Right lobe of liver (tissue), 6 donors: ENCODE measurements at places on chromosomes 2 and 18.

DNA sequence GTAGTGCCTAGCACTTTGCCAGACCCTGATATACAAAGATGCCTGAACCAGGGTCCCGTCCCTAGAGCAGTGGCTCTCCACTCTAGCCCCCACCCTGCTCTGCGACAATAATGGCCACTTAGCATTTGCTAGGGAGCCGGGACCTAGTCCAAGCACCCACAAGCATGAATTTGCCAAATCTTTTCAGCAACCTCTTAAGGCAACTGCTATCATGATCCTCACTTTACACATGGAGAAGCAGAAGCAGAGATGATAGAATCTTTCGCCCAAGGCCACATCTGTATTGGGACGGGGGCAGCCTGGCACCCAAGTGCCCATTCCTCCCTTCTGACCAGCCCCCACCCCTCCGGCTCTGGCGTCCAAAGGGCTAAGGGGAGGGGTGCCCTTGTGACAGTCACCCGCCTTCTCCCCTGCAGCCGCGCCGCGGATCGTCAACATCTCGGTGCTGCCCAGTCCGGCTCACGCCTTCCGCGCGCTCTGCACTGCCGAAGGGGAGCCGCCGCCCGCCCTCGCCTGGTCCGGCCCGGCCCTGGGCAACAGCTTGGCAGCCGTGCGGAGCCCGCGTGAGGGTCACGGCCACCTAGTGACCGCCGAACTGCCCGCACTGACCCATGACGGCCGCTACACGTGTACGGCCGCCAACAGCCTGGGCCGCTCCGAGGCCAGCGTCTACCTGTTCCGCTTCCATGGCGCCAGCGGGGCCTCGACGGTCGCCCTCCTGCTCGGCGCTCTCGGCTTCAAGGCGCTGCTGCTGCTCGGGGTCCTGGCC, 13.0 kb downstream of the SIGLEC15 start:
- H3K27me3 ChIP-seq: no peaks in the 10 kb centered on the region
- no peaks in the 10 kb centered on the region for H3K36me3 ChIP-seq
- H3K27ac ChIP-seq: no peak overlapping the region
- DNase-seq: peak; percentile 83

GRCh38 chr2:198441901-198442300, 637.5 kb downstream of the PLCL1 start:
- no peaks in the 10 kb centered on the region for H3K4me1 ChIP-seq
- DNase-seq: no peak
- no peak overlapping the region for H3K27ac ChIP-seq

- no peak overlapping the region for H3K27ac ChIP-seq
- H3K27me3 ChIP-seq: no peaks in the 10 kb centered on the region
- no peak for DNase-seq
- H3K4me3 ChIP-seq: no peak overlapping the region
These were observed 95.9 kb upstream of the MSH2 start for GRCh38 chr2:47307066-47307465.

DNA sequence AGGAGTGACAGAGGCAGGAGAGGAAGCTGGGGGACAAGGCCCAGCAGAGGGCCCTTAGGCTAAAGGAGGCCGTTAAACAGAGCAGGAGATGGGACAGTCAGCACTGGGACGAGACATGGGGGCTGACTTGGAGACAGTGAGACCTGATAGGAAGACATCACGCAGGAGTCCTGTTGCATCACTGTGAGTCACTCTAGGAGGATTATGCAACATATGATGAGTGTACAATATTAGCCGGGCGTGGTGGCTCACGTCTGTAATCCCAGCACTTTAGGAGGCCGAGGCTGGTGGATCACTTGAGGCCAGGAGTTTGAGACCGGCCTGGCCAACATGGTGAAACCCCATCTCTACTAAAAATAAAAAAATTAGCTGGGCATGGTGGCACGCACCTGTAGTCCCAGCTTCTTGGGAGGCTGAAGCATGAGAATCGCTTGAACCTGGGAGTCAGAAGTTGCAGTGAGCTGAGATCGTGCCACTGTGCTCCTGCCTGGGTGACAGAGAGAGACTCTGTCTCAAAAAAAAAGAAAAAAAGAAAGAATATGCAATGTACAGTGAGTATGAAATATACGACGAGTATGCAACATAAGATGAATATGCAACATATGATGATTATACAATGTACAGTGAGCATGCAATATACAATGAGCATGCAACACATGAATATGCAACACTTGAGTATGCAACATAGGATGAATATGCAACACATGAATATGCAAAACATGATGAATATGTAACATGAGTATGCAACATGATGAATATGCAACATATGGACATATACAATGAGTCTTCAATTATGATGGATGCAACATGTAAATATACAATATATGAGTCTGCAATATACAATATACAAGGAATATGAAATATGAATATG, 83.3 kb upstream of the ID2 start:
- no peak overlapping the region for H3K27ac ChIP-seq
- no peaks in the 10 kb centered on the region for H3K36me3 ChIP-seq
- H3K27me3 ChIP-seq: no peaks in the 10 kb centered on the region
- DNase-seq: peak; percentile 60

- H3K4me3 ChIP-seq: no peak overlapping the region
- no peak overlapping the region for H3K27ac ChIP-seq
- H3K4me1 ChIP-seq: no peaks in the 10 kb centered on the region
- H3K27me3 ChIP-seq: no peaks in the 10 kb centered on the region
These were observed 16.3 kb downstream of the GPR55 start for GRCh38 chr2:230908595-230909191.

- no peaks in the 10 kb centered on the region for H3K36me3 ChIP-seq
- no peaks in the 10 kb centered on the region for H3K27me3 ChIP-seq
- no peak for DNase-seq
- no peak overlapping the region for H3K4me3 ChIP-seq
These were observed 756.6 kb downstream of the RNF144A start for GRCh38 chr2:7673853-7674252.

GRCh38 chr18:58579561-58580047, 49.3 kb downstream of the ALPK2 start:
- peak overlapping the region; percentile 55 for H3K4me3 ChIP-seq
- H3K4me1 ChIP-seq: no peaks in the 10 kb centered on the region
- no peaks in the 10 kb centered on the region for H3K36me3 ChIP-seq
- no peaks in the 10 kb centered on the region for H3K27me3 ChIP-seq

DNA sequence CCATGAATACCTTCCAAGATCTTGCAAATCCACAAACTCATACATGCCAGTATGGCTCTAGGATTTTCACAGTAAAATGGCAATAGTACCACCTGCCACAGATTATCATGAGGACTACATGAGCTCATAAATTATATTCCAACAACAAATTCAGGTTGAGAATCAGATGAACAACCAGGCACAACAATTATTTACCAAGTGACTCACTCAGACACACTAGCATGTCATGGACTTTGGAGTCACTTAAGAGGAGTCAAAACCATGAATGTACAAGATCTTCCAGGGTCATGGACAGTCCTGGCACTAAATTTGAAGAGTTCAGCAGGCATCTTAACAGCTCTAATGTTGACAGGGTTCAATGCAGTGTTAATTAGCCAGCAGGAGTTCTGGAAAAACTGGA, 34.4 kb upstream of the BZW1 start:
- H3K36me3 ChIP-seq: no peaks in the 10 kb centered on the region
- peak overlapping the region; percentile 70 for H3K27ac ChIP-seq
- no peak overlapping the region for H3K4me3 ChIP-seq
- no peak for DNase-seq

DNA sequence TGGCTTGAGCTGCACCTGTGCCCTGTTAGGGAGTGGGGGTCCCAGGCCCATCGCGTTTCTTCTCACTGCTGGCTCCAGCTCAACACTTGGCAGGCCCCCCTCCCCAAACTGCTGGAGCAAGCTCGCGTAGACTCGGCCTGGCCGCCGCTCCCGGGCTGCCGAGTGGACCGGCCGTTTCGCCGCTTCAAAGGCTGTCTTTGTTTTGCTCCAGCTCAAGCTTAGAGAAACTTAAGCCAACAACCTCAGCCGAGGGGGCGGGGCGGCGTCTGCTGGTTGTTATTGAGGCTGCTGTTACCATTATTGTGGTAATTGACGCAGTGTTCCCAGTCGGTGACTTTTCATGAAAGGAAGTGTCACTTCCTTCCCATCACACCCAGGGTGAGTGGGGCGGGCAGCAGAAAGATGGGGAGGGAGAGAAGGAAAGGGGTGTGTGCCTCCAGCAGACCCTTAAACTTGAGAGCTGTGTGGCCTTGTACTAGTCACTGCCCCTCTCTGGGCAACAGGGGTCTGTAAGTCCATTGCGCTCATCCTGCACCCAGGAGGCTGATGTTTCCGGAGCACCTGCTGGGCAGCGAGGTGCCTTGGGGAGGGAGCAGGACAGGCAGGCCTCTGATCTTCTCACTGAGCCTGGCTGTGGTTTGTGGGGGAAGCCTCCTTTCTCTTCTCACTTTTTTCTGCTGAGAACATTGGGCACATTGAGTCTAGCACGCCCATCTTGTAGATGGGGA, 2.1 kb downstream of the ARID5A start:
- peak overlapping the region; percentile 98 for H3K27ac ChIP-seq
- peak; percentile 70 for DNase-seq
- H3K4me3 ChIP-seq: peak overlapping the region; percentile 98
- no peaks in the 10 kb centered on the region for H3K27me3 ChIP-seq
- H3K36me3 ChIP-seq: no peaks in the 10 kb centered on the region

GRCh38 chr2:112850588-112850987, 14.0 kb upstream of the IL1B start:
- H3K27me3 ChIP-seq: no peaks in the 10 kb centered on the region
- H3K36me3 ChIP-seq: no peaks in the 10 kb centered on the region
- no peaks in the 10 kb centered on the region for H3K4me1 ChIP-seq
- DNase-seq: no peak

DNA sequence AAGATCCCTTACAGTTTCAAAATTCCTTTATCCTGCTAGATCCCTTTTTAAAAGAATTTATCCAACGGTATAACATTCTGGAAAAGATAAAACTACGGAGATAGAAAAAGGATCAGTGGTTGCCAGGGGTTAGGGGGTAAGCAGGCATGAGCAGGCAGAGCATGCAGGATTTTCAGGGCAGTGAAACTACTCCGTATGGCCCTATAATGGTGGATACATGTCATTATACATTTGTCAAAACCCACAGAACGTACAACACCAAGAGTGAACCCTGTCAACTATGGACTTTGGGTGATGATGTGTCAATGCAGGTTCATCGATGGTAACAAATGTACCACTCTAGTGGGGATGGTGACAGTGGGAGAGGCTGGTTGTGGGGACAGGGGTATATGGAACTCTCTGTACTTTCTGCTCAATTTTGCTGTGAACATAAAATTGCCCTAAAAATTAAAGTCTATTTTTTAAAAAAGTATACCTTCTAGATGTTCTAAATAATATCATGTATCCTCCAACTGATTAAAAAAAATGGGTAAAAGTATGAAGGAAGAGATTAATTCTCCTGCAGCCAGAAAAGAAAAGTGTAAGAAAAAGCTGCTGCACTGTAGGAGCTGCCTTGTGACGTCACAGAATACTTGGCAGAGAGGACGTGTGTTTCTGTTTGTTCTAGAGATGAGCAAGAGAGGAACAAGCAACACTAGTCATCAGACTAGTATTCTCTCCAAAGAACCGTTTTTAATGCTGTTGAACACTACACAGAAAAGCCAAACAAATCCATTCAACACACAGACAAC, 23.6 kb downstream of the ANKRD44 start:
- no peaks in the 10 kb centered on the region for H3K27me3 ChIP-seq
- H3K36me3 ChIP-seq: no peaks in the 10 kb centered on the region
- peak overlapping the region; percentile 41 for H3K27ac ChIP-seq

- no peak overlapping the region for H3K4me3 ChIP-seq
- no peaks in the 10 kb centered on the region for H3K27me3 ChIP-seq
- no peaks in the 10 kb centered on the region for H3K4me1 ChIP-seq
- H3K36me3 ChIP-seq: no peaks in the 10 kb centered on the region
- no peak overlapping the region for H3K27ac ChIP-seq
These were observed 173.5 kb downstream of the ALK start for GRCh38 chr2:29747786-29748470.

DNA sequence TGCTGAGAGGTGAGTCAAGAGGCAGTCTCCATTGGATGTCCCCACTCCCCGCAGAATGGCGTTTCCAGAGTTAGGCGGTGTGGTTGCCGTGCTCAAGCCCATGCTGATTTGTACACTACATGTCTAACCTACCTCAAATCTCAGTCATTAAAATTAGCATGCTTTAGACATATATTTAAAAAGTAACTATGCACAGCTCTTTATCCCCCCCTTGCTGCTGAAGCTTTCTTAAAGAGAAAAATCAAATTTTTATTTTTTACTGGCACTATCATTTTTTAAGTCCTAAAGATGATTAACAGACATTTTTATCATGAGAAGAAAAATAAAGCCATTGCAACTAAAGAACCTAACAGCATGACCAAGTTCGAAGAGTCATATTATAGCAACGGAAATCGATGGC, 42.9 kb downstream of the BOLA3 start:
- no peak overlapping the region for H3K27ac ChIP-seq
- H3K27me3 ChIP-seq: no peaks in the 10 kb centered on the region
- no peak for DNase-seq
- no peaks in the 10 kb centered on the region for H3K4me1 ChIP-seq
- H3K4me3 ChIP-seq: no peak overlapping the region
- peaks cover 2% of the 10 kb centered on the region for H3K36me3 ChIP-seq

GRCh38 chr18:8741117-8741516, 35.8 kb downstream of the MTCL1 start:
- H3K27ac ChIP-seq: no peak overlapping the region
- no peaks in the 10 kb centered on the region for H3K27me3 ChIP-seq
- H3K4me1 ChIP-seq: no peaks in the 10 kb centered on the region
- no peak overlapping the region for H3K4me3 ChIP-seq

DNA sequence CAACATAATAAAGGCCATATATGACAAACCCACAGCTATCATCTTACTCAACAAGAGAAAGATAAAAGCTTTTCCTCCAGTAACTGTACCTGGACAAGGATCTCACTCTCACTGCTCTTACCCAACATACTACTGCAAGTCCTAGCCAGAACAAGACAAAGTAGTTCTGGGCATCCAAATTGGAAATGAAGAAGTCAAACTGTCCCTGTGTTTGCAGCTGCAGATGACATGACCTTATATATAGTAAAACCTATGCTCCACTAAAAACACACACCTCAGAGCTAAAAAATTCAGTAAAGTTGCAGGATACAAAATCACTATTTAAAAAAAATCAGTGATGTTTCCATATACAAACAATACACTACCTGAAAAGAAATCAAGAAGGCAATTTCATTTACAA, 32.2 kb downstream of the USP34 start:
- DNase-seq: no peak
- H3K27ac ChIP-seq: no peak overlapping the region
- H3K4me3 ChIP-seq: no peak overlapping the region
- H3K36me3 ChIP-seq: no peaks in the 10 kb centered on the region

GRCh38 chr2:213995400-213996105, 415.3 kb upstream of the VWC2L start:
- no peak overlapping the region for H3K27ac ChIP-seq
- H3K36me3 ChIP-seq: no peaks in the 10 kb centered on the region
- H3K27me3 ChIP-seq: no peaks in the 10 kb centered on the region
- no peaks in the 10 kb centered on the region for H3K4me1 ChIP-seq
- no peak overlapping the region for H3K4me3 ChIP-seq

GRCh38 chr2:26723991-26724750, 31.6 kb downstream of the KCNK3 start:
- peaks cover 17% of the 10 kb centered on the region for H3K27me3 ChIP-seq
- H3K36me3 ChIP-seq: no peaks in the 10 kb centered on the region
- peaks cover 34% of the 10 kb centered on the region for H3K4me1 ChIP-seq
- peak overlapping the region; percentile 11 for H3K27ac ChIP-seq
- DNase-seq: peak; percentile 62

GRCh38 chr2:199309973-199310372, 147.8 kb downstream of the SATB2 start:
- no peak overlapping the region for H3K4me3 ChIP-seq
- H3K36me3 ChIP-seq: no peaks in the 10 kb centered on the region
- H3K4me1 ChIP-seq: no peaks in the 10 kb centered on the region
- no peak for DNase-seq
